CD4-positive, alpha-beta T cell treated with Interleukin-2 at 100 ng/mL for 4 hours (primary cell): ENCODE measurements at places on chromosomes 12 and 14.
A peak's percentile ranks its signal among the peaks of the same experiment; 100 is the strongest.

- DNase-seq, result no peak
Measured at GRCh38 chr12:14981049-14981448, 8.2 kb downstream of the PDE6H start.

DNA sequence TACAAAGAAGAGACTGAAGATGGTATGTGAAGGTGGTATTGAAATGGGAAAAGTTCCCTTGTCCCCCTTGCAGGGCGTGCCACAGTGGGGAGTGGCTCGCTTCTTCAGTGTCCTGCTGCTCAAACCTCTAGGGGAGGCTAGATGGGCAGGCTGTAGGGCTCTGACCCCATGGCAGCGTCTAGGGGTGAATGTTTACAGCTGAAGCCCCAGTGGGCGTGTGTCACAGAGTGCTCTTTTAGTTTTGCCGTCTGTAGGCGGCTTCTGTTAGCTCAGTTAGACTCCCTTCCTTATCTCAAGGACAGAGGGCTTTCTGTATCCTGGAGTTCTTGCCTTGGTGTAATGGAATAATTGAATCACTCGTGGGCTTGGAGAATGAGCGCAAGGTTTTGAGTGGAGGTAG, 266.2 kb downstream of the RAD51B start:
- no peak for DNase-seq

DNA sequence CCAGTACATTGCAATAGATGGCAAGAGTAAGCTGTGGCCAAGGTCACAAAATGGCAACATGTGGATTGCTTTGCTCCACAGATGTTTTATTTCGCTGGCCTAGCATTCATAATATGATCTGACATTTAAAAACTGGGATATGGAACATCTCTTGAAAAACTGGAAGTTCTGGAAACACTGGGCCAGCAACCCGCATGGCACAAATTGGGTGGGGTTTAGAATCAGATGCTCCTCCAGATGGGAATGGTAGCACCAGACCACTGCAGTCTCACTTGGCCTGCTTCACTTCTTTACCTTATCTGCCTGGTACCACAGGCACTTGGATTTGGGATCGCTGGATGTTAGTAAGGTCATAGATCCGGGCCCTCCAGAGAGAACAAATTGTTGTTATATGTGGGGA, 10.1 kb downstream of the ZC2HC1C start:
- no peak for DNase-seq

DNA sequence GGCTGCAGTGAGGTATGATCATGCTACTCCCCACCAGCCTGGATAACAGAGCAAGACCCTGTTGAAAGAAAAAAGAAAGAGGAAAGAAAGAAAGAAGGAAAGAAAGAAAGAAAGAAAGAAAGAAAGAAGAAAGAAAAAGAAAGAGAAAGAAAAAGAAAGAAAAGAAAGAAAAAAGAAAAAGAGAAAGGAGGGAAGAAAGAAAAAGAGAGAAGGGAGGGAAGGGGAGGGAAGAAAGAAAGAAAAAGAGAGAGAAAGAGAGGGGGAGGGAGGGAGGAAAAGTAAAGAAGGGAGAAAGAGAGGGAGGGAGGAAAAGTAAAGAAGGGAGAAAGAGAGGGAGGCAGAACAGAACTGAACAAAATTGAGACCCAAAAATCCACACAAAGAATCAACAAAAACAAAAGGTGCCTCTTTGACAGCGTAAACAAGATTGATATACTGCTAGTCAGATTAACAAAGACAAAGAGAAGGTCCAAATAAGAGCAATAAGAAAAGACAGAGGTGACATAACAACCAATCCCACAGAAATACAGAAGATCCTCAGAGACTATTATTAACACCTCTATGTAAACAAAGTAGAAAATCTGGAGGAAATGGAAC, 293.9 kb upstream of the AMIGO2 start:
- no peak for DNase-seq

GRCh38 chr12:88298014-88298682, 156.0 kb downstream of the TMTC3 start:
- no peak for DNase-seq

- DNase-seq, result peak; percentile 34
Measured at GRCh38 chr12:57046947-57047890, 2.7 kb downstream of the MYO1A start.
